Stimulated activated CD4-positive, alpha-beta T cell treated with anti-CD3 and anti-CD28 coated beads, Interleukin-2, amount 100 ng/mL, for 48 hours (primary cell): ENCODE measurements at places on chromosomes 16 and 17.
A peak's percentile ranks its signal among the peaks of the same experiment; 100 is the strongest.

- DNase-seq = no peak
Observed at GRCh38 chr17:55285340-55286301, 20.9 kb downstream of the HLF start.

DNA sequence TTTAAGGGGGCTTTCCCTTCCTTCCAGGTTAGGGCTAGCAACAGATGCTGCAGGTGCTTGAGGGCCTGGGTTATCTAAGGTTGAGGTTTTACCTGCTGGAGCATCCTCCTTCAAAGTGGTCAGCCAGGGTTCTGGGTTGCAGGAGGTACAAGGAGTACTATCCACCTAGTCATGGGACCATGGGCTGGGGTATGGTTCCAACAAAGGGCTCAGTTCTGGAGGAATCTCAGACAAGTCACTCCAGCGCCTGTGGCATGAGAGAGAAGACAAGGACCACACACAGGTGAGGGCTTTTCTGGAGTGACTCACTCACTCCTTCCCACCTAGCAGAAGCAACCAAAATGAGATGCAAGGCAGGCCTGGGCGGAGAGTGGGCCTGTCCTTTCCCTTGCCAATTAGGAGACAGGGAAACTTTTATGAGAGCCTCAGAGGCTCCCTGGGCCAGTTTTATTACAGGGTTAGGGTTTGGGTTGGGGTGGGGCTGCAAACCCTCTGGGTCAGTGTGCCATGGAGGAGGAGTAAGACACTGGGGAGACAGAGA is 2.2 kb downstream of the MYO19 start:
- no peak for DNase-seq

DNA sequence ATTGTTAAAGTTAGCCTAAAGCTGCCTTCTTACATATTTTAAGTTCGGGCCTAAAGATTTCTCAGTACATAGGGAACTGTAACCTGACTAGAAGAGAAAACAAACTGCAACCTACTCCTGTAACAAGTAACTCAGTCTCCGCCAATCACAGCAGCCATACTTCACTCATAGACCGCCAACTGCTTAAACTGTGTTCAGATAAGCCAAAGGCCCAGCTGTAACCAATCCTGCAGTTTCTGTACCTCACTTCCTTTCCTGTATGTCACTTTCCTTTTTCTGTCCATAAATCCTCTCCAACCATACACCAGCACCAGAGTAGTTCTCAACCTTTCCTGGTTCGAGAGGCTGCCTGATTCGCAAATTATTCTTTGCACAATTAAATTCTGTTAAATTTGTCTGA is 41.5 kb downstream of the GLG1 start:
- no peak for DNase-seq

DNA sequence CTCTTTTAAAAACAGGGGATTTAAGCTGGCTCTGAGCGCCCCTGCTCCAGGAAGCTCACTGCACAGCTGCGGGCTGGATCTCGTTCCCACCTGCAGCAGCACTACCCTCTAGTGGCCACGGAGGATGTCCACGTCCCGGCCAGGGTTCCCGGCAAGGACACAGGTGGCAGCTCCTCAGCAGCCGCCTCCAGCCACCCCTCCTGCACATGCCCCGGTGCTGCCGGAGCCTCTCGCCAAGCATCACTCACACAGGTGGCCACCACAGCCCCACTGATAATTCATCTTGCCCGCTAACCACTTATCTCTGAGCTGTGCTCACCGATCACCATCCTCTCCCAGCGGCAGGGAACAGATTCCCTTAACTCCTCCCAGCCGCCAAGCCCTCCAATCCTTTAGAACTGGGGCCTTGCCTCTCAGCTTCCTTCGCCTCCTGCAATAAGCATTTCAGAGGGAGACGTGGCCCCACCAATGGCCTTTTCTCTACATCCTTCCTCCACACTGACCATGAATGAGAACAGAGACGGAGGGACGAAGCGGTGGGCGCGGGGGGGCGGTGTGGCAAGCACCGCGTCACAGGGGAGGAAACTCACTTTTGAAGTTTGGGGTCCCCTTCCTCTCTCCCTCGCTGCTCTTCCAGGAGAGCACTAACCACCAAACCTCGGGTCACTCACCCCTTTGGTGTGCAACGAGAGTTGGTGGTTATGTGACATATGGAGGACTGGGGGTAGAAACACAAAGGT is 222.1 kb downstream of the RBFOX3 start:
- no peak for DNase-seq

- no peak for DNase-seq
Observed at GRCh38 chr17:67629971-67630320, 87.8 kb upstream of the NOL11 start.

GRCh38 chr16:52068447-52069074 is 478.4 kb downstream of the TOX3 start:
- DNase-seq = no peak

DNA sequence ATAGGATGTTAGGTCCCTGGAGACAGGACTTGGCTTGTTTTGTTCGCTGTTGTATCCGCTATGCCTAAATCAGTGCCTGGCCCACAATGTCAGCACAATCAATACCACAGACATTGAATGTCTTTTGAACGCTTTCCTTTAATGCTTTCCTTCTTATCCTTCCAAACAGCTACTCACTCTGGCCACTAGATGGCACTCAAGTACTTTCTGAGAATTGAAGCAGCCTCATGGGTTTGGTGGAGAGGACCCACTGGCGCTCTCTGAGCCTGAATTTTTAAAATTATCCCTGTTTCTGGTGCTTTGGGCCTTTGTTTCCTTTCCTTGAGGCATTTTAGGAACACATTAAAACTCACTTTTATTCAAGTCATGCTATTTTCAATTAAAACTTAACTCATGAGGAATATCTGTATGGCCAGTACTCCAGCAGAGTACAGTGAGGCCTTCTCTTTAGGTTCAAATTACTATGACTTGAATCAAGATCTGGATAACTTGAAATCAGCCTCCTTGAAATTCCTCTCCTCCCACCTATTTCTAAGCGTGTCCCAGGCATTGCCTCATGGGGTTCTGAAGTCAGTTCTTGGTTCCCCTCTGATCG is 3.2 kb upstream of the NLRP1 start:
- peak; percentile 43 for DNase-seq

DNA sequence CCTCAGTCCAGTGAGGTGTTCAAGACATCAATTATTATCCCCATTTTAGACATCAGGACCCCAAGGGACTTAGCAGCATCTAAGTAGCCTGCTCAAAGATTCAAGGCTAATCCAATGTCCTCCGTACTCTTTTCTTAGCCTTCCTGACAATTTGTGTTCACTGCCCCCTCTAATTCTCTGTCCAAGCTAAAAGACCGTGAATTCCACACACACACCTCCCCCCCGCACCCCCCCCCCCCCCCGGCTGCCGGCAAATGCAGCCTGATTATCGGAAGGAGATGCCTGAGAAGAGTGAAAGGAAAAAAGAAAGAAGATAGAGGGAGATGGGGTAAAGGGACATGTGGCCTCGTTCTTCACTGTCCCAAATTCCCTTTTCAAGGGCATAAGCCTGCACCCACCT is 58.1 kb upstream of the NLK start:
- DNase-seq = no peak

DNA sequence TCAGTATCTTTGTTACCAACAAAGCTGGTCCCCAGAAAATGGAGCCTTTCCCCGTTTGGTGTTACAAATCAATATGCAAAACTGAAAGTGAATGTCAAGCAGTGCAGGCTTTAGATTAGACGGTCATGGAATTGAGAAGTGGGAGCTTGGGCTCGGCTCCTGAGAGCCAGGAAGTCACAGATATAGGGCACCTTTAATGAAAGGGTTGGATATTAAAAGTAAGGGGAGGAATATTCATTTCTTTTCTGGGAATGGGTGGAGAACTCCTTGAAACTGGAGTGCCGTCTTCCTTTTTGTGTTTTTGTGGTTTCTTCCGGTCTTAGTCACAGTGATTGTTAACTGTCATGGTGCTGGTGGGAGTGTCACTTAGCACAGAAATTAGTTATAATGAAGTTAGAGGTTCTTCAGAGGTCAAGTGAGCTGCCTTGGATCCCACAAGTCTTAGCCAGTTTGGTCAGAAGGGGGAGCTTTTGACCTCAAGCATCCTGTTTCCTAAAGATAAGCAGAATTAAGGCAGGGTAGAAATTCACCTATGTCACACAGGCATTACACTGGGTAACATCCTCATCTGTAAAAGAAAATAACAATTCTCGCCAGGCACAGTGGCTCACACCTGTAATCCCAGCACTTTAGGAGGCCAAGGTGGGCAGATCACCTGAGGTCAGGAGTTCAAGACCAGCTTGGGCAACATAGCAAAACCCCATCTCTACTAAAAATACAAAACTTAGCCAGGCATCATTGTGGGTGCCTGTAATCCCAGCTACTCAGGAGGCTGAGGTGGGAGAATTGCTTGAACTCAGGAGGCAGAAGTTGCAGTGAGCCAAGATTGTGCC is 9.6 kb upstream of the EIF1 start:
- DNase-seq = peak; percentile 47

DNA sequence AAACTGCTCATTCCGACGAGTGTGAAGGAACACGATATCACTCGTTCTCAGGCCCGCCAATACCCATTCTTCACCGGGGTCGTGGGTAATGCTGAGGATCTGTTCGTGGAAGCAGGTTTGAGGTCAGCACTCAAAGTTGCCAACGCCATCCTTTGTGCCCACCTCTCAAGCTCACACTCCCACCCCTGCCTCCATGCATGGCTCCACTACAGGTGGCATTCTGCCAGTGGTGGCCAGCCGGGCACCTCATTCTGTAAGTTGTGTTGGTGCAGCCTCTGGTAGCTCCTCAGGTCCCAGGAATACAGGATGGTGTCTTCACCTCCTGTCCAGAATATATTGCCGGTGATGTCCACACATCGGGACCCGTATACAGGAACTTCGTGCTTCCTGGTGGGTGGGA is 10.7 kb downstream of the TLE7 start:
- no peak for DNase-seq

DNA sequence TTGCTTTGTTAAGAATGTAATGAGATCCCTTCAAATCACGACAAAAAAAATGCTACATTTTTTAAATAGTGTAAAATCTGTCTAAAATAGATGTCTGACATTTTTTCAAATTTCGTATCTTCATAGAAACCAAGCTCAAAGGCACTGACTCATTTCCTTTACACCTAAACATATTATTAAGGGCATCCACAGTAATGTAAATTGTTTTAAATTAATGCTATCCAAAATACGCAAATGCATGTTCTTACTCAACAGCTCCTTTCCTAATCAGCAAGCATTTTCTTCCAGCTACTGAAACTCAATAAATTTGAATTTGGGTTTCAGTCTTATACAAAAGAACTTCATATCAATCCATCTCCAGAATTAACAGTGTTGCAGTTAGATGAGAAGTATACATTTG is 4.3 kb downstream of the C16orf87 start:
- no peak for DNase-seq

DNA sequence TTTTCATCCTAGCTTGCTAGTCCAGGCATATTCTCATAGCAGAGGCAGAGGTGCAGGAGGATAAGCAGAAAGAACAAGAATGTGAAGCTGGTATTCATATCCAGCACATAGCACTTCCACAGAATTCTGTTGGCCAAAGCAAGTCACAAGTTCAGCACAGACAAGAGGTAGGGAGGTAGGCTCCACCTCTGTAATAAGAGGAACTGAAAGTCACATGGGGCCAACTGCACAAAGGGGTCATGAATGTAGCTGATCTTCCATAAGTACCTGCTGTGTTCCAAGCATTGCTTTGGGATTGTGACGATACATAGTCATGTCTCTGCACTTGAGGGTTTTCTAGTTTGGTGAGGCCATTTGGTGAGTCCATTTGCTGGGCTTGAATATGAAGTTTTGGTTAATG is 110.8 kb upstream of the MPHOSPH6 start:
- no peak for DNase-seq

DNA sequence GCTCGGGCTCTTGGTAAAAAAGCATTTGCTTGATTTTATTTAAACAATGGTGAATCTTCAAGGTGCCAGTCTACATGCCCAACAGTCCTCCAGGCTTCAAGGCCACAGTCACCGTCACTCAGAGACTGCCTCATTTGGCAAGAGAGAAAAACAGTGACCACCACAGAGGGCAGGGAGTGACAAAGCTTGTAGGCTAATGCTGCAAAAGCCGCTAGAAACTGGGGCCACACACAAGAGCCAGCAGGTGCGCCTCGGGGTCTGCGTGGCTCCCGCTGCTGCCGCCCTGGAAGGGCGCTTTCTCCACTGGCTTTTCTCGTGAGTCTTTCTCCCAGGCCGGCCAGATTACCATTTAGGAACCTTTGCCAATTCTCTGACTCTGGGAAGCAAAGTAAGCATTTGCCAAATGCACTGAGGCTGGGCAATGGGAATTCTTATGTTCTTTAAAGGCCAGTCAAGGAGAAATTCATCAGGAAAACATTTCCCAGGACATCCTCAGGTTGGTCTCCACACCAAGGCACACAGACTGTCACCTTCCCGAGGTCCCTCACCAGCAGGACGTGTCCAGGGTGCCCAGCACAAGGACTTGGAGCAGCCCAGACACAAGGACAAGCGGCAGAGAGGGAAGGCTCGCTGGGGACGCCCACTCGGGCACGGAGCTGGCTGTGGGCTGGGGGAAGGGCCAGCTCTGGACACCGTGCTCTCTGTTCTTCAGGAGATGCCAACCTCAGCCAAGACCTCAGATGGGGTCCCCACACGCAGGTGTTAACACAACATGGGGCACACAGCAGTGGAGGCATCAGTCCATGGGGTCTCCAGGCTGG is 12.5 kb upstream of the C16orf95 start:
- DNase-seq = no peak

- DNase-seq = no peak
Observed at GRCh38 chr17:14355556-14355955, 54.7 kb downstream of the HS3ST3B1 start.

DNA sequence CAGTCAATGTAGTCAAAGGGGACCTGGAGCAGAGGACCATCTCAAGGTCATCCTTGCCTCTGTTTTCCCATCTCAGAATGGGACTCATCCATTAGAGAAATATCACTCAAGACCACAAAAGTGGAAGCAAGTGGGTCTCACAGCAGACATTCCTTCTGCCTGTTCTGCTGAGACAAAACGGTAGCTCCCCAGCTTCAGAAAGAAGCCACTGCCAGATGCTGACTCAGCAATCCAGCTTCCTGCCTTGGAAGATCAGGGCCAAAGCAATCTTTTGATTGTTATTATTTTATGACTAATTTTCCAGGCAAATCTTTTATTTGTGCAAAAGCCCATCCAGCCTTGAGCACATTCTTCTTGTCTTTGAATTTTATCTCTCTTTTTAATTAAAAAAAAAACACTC is 86.8 kb downstream of the CCT6B start:
- DNase-seq = no peak

DNA sequence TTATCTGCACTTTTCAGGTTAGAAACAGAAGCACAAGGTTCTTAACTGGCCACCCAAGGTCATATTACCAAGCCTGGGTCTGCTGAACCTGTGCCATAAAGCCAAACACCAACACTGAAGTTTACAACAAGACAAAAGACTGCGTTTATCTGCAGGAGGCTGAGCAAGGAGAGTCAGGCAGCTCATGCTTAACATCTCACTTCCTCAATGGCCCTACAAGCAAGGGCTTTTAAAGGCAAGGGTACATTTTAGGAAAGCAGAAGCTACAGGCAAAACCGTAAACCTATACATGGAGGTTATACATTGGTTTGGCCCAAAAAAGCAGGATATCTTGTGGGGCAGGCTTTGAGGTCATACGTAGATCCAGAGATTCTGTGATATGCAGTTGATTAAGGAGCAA is 91.2 kb downstream of the GNAO1 start:
- no peak for DNase-seq
